A673 (cell line): ENCODE measurements at places on chromosomes 6 and 20. TPM values are rescaled to one million over a fixed set of nuclear protein-coding genes. Genes with fewer than 3 reads are reported as not detected.
A peak's percentile ranks its signal among the peaks of the same experiment; 100 is the strongest.

- no peak for DNase-seq
- no peak overlapping the region for H3K27ac ChIP-seq
- peaks cover 20% of the 10 kb centered on the region for H3K4me1 ChIP-seq
- H3K36me3 ChIP-seq: no peaks in the 10 kb centered on the region
- no peaks in the 10 kb centered on the region for H3K27me3 ChIP-seq
- H3K4me3 ChIP-seq: no peak overlapping the region
These were observed 38.8 kb upstream of the ID4 start for GRCh38 chr6:19798362-19798761.

DNA sequence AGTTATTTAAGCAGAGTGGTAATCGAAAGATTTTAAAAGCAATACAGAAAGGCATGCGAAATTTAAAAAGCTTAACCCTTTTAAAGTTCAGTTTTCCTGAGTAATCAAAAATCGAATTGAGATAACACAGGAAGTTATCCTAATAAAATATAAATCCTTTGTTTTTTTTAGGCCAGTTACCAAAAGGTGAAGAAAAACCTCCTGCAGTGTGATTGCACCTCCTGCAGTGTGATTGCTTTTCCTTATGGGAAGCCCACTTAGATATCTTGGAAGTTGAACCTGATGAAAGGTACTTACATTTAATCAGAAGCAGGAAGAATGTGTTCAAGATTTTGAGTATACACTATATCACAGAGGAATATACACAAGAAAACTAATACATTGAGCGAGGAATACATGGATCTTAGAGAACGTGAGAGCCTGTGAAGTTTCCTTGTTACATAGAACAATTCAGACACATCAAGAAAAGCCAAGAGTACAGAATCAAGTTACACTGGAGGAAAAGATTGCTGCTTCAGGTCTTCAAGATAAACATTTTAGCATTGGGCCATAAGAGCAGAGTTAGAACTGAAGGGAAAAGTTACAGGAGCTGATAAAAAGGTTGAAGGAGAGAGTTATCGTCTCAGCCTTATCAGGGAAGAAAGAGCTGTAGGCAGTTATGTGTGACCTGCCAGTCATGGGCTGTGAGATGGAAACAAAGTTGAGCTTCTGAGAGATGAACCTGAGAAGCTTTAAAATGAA lies 7.7 kb upstream of the TMEM181 start:
- H3K36me3 ChIP-seq: no peaks in the 10 kb centered on the region
- DNase-seq: no peak
- no peak overlapping the region for H3K4me3 ChIP-seq
- H3K27ac ChIP-seq: no peak overlapping the region
- H3K27me3 ChIP-seq: no peaks in the 10 kb centered on the region
- H3K4me1 ChIP-seq: no peaks in the 10 kb centered on the region

GRCh38 chr20:14488756-14489479 lies 151.5 kb upstream of the FLRT3 start:
- no peak overlapping the region for H3K27ac ChIP-seq
- no peak for DNase-seq
- no peaks in the 10 kb centered on the region for H3K36me3 ChIP-seq

- no peak overlapping the region for H3K4me3 ChIP-seq
- no peak overlapping the region for H3K27ac ChIP-seq
These were observed 4.3 kb upstream of the BTN3A2 start for GRCh38 chr6:26360451-26361416.

GRCh38 chr20:36155629-36155971 lies 1.1 kb downstream of the EPB41L1 start:
- H3K27ac ChIP-seq: no peak overlapping the region
- no peaks in the 10 kb centered on the region for H3K36me3 ChIP-seq
- H3K4me1 ChIP-seq: no peaks in the 10 kb centered on the region
- H3K27me3 ChIP-seq: no peaks in the 10 kb centered on the region

DNA sequence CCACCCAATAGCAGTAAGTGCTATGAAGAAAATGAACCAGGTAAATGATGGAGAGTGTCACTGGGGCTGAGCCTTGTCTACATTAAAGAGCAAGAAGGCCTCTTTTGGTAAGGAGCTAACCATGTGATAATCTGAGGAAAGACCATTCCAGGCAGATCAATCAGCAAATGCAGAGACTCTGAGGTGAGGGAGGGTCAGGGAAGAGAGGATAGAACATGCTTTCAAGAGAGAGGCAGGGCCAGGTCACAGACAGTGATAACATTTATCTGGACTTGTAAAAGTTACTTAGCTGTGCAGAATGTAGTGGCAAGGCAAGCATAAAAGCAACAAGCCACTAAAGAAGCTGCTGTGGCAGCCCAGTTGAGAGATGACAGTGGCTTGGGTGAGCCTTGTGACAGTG lies 197.3 kb downstream of the TASP1 start:
- no peak overlapping the region for H3K27ac ChIP-seq
- peaks cover 6% of the 10 kb centered on the region for H3K4me1 ChIP-seq
- H3K36me3 ChIP-seq: no peaks in the 10 kb centered on the region
- H3K4me3 ChIP-seq: no peak overlapping the region
- H3K27me3 ChIP-seq: no peaks in the 10 kb centered on the region
- no peak for DNase-seq

- no peak overlapping the region for H3K27ac ChIP-seq
- no peak overlapping the region for H3K4me3 ChIP-seq
- H3K36me3 ChIP-seq: no peaks in the 10 kb centered on the region
- H3K27me3 ChIP-seq: peaks cover 38% of the 10 kb centered on the region
- DNase-seq: peak; percentile 27
These were observed 990 bp downstream of the BPI start for GRCh38 chr20:38304845-38305447.

GRCh38 chr20:35284992-35285805 lies 627 bp upstream of the EIF6 start:
- H3K4me3 ChIP-seq: peak overlapping the region; percentile 88
- no peak for DNase-seq
- H3K27ac ChIP-seq: peak overlapping the region; percentile 74
- peaks cover 17% of the 10 kb centered on the region for H3K36me3 ChIP-seq

- no peaks in the 10 kb centered on the region for H3K36me3 ChIP-seq
- H3K4me1 ChIP-seq: peaks cover 57% of the 10 kb centered on the region
- peak; percentile 61 for DNase-seq
- peak overlapping the region; percentile 82 for H3K27ac ChIP-seq
These were observed 178.6 kb upstream of the RGS17 start for GRCh38 chr6:153309651-153310050.

DNA sequence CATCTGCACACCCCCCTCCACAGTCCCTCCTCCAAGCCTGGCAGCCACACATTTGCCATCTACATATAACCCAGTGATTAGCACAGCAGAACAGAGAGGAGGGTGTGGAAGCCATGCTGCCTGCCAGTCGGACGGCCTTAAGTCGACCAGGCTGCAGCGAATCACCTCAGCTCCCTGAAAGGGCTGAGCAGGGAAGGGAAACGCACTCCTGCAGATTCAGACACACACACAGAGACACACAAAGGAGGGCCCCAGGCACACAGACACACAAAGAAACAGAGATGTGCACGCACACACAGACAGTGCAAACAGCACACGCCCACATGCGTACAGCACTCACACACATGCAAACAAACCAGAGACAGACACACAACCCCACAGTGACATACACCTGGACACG lies 11.2 kb upstream of the SIRPA start:
- H3K36me3 ChIP-seq: peaks cover 5% of the 10 kb centered on the region
- DNase-seq: no peak
- H3K4me3 ChIP-seq: no peak overlapping the region
- peaks cover 24% of the 10 kb centered on the region for H3K4me1 ChIP-seq

DNA sequence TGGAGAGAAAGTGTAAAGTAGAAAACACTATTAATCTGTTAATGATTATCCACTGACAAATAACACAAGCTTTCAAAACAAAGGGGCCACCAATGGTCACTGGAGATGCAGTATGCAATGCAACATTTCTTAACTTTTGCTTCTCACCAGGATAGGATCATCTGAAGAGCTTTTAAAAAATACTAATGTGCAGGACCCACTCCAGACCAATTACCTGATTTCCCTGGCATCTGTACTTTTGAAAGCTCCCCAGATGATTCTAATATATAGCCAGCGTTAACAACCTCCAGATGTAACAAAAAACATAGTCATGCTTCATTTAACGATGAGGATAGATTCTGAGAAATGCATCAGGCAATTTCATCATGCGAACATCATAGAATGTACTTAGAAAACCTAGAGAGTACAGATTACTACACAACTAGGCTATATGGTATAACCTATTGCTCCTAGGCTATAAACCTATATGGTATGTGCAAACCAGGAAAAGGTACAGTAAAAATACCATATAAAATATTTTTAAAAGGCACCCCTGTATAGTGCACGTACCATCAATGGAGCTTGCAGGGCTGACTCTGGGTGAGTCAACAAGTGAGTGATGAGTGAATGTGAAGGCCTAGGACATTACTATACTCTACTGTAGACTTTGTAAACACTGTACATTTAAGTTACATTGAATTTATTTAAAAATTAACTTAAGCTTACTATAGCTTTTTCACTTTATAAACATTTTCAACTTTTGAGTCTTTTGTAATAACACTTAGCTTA lies 69.2 kb downstream of the ATG5 start:
- peaks cover 22% of the 10 kb centered on the region for H3K4me1 ChIP-seq
- H3K27ac ChIP-seq: peak overlapping the region; percentile 21
- DNase-seq: peak; percentile 36
- H3K4me3 ChIP-seq: no peak overlapping the region

DNA sequence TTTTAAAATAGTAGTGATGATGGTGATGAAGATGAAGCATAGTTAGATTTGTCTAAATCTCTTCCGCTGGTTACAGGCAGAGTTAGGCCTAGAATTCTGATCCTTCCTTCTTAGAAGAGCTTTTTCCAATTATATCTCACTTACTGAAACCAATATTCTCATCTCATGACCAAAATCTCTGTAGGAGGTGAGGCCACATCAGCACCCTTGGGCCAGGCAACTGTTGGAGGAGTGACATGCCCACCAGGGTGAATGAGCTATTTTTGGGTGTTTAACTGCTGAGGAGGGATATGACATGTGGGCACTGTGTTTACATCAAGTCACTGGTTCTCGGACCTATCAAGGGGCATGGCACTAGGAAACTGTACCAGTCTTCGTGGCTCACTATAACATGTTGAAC lies 102.2 kb upstream of the SLC24A3 start:
- no peak overlapping the region for H3K27ac ChIP-seq
- no peaks in the 10 kb centered on the region for H3K36me3 ChIP-seq
- H3K27me3 ChIP-seq: no peaks in the 10 kb centered on the region
- no peaks in the 10 kb centered on the region for H3K4me1 ChIP-seq

- peak; percentile 68 for DNase-seq
- H3K4me1 ChIP-seq: peaks cover 19% of the 10 kb centered on the region
- H3K27ac ChIP-seq: no peak overlapping the region
- no peaks in the 10 kb centered on the region for H3K36me3 ChIP-seq
- H3K4me3 ChIP-seq: no peak overlapping the region
These were observed 12.1 kb upstream of the MLN start for GRCh38 chr6:33815854-33816253.

GRCh38 chr20:44170816-44171410 lies 16.1 kb downstream of the JPH2 start:
- H3K36me3 ChIP-seq: no peaks in the 10 kb centered on the region
- H3K4me1 ChIP-seq: peaks cover 14% of the 10 kb centered on the region
- DNase-seq: peak; percentile 57

The SALL4 gene
- total RNA-seq: 17.7 and 18.4 TPM in 2 replicates

The C20orf141 gene
- not detected in 2 replicates for total RNA-seq

The UQCC2 gene
- total RNA-seq: 122 and 124 TPM in 2 replicates

The ENPP4 gene
- total RNA-seq: 0.31 and 0.34 TPM in 2 replicates
